Activated CD4-positive, alpha-beta T cell treated with anti-CD3 and anti-CD28 coated beads, Interleukin-2, amount 10 ng/mL, durations not matched to agents 7 days and 5 days (primary cell): ENCODE measurements at places on chromosomes 4 and X.

DNA sequence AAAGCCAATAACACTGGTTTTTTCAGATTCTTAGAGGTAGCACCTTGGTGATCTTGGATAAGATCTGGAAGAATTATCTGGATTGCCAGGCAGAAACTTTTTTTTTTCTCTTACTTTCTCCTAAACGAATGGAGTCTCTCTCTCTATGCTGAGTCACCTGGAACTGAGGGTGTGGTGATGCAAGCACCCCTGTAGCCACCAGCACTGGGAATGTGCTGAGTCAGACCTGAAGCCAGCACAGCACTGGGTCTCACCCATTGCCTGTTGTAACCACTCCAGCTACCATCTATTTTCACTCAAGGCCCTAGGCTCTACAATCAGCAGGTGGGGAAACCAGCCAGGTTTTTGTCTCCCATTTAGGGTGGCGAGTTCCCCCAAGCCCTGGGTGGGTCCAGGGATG lies 923.8 kb downstream of the RAPGEF2 start:
- H3K36me3 ChIP-seq: no peaks in the 10 kb centered on the region
- H3K27me3 ChIP-seq: no peaks in the 10 kb centered on the region
- H3K4me3 ChIP-seq: no peak overlapping the region
- DNase-seq: no peak
- no peaks in the 10 kb centered on the region for H3K4me1 ChIP-seq

- no peak overlapping the region for H3K4me3 ChIP-seq
- no peak overlapping the region for H3K27ac ChIP-seq
- H3K4me1 ChIP-seq: no peaks in the 10 kb centered on the region
Measured at GRCh38 chr4:40848940-40849339, 99.2 kb downstream of the NSUN7 start.

GRCh38 chrX:1554469-1555210 lies 17.7 kb upstream of the P2RY8 start:
- H3K4me3 ChIP-seq: peak overlapping the region; percentile 30
- H3K27ac ChIP-seq: peak overlapping the region; percentile 94
- H3K36me3 ChIP-seq: peaks cover 31% of the 10 kb centered on the region
- peaks cover 61% of the 10 kb centered on the region for H3K4me1 ChIP-seq

DNA sequence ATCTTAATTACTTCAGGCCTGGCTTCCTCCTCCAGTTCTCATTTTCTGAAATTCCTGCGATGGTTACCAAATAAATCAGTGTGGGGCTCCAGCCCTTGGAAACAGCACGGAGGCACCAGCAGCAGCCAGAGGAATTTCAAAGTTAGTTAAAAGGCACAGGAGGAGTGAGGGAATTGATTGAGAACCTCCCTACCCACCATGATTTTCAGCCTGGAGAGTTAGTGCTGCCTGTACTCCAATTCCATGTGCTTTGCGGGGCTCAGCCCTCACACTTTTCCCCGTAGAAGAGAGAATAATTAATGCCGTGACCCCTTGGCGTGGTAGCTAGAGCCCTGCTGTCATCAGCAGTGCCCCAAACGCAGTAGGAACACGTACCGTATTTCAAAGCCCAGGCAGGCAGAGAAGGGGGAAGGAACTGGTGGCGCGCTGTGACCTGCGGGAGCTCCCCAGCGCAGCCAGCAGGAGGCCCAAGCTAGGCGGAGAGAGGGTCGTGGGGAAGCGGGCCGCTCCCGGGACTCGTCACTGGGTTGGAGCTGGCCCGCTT lies 84.0 kb upstream of the IGFBP7 start:
- H3K36me3 ChIP-seq: peaks cover 2% of the 10 kb centered on the region
- H3K27ac ChIP-seq: no peak overlapping the region
- no peak overlapping the region for H3K4me3 ChIP-seq
- peaks cover 31% of the 10 kb centered on the region for H3K27me3 ChIP-seq
- H3K4me1 ChIP-seq: no peaks in the 10 kb centered on the region

GRCh38 chr4:23866450-23867075 lies 23.3 kb downstream of the PPARGC1A start:
- H3K4me3 ChIP-seq: no peak overlapping the region
- DNase-seq: no peak
- no peaks in the 10 kb centered on the region for H3K4me1 ChIP-seq
- H3K27ac ChIP-seq: no peak overlapping the region
- H3K27me3 ChIP-seq: no peaks in the 10 kb centered on the region
- H3K36me3 ChIP-seq: no peaks in the 10 kb centered on the region

GRCh38 chrX:96474029-96474740 lies 210.5 kb upstream of the DIAPH2 start:
- H3K4me3 ChIP-seq: no peak overlapping the region
- no peak for DNase-seq
- no peaks in the 10 kb centered on the region for H3K27me3 ChIP-seq

- no peak overlapping the region for H3K27ac ChIP-seq
- peaks cover 9% of the 10 kb centered on the region for H3K27me3 ChIP-seq
- H3K4me3 ChIP-seq: no peak overlapping the region
- no peak for DNase-seq
Measured at GRCh38 chr4:100984901-100985300, 362.4 kb downstream of the PPP3CA start.

GRCh38 chr4:26958925-26959653 lies 98.4 kb downstream of the STIM2 start:
- no peaks in the 10 kb centered on the region for H3K27me3 ChIP-seq
- H3K27ac ChIP-seq: peak overlapping the region; percentile 31
- H3K36me3 ChIP-seq: peaks cover 35% of the 10 kb centered on the region
- H3K4me3 ChIP-seq: no peak overlapping the region
- H3K4me1 ChIP-seq: peaks cover 18% of the 10 kb centered on the region

DNA sequence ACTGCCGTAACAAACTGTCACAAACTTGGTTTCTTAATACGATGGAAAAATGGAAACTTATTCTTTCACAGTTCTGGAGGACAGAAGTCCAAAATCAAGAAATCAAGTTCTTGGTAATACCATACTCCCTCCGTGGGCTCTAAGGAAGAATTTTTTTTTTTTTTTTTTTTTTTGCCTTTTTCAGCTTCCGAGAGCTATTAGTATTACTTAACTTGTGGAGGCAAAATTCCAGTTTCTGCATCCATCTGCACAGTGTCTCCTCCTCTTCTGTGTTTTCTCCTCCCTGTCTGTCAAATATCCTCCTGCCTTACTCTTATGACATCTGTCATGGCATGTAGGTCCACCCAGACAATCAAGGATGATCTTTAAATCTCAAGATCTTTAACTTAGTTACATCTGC lies 426.6 kb downstream of the SPRY1 start:
- no peaks in the 10 kb centered on the region for H3K36me3 ChIP-seq
- peaks cover 2% of the 10 kb centered on the region for H3K27me3 ChIP-seq
- DNase-seq: no peak
- no peaks in the 10 kb centered on the region for H3K4me1 ChIP-seq
- no peak overlapping the region for H3K27ac ChIP-seq

DNA sequence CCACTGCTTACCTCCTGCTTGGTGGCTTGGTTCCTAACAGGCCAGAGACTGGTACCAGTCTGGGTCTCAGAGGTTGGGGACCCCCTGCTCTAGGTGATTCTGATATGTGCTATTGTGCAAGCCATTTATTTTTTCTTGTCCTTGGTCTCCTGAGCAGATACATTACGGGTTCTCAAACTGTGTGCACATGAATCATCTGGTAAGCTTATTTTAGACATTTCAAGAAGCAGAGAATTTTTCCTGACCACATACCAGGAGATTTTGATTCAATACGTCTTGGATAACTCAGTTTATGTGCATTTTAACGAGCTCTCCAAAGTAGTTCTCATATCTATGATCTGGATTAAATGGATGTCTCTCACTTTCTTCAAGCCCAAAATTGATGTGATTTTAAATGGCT lies 77.2 kb downstream of the FHIP1A start:
- H3K27me3 ChIP-seq: peaks cover 12% of the 10 kb centered on the region
- H3K27ac ChIP-seq: no peak overlapping the region
- no peak overlapping the region for H3K4me3 ChIP-seq
- no peaks in the 10 kb centered on the region for H3K36me3 ChIP-seq
- no peak for DNase-seq

DNA sequence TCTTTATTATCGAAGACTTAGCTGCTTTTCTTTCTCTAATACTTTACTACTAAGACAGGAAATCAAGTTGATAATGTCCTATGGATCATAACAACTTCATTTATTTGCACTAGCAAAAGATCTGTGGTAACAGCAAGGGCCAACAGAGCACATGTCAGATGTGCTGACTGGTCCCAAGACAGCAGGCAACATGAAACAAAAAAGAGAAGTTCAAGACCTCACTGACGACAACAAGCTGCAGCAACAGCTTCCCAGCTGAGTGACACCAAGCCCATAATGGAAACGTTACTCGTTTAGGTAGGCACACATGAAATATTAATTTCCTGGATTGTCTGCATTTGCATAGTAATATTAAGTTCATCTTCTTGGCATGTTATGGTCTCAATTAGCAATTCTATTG lies 126.9 kb downstream of the UNC5C start:
- H3K36me3 ChIP-seq: no peaks in the 10 kb centered on the region
- H3K27me3 ChIP-seq: no peaks in the 10 kb centered on the region
- no peak overlapping the region for H3K4me3 ChIP-seq
- H3K27ac ChIP-seq: no peak overlapping the region

GRCh38 chrX:45794995-45795337 lies 594.3 kb upstream of the DIPK2B start:
- no peak overlapping the region for H3K27ac ChIP-seq
- no peaks in the 10 kb centered on the region for H3K27me3 ChIP-seq
- no peak for DNase-seq
- peaks cover 29% of the 10 kb centered on the region for H3K36me3 ChIP-seq
- no peak overlapping the region for H3K4me3 ChIP-seq

DNA sequence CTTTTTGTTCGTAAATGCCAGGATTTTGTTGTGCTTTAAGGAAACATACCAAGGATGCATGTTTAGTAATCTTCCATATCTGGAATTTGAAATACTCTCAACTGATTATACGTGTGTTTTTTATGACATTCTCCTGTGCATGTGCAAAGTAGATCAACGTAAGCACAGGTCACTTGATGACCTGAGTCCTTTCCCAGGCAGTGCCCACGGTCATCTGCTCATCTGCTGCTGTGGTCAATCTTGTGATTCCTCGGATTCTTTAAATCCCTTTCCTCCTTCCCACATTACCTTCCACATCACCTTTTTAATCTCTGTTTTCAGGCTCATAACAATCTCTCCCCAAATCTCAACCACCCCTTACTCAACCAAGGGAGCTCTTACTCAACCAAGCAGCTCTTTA lies 104.1 kb downstream of the RASL11B start:
- H3K27me3 ChIP-seq: no peaks in the 10 kb centered on the region
- H3K36me3 ChIP-seq: peaks cover under 1% of the 10 kb centered on the region
- DNase-seq: no peak
- H3K4me1 ChIP-seq: no peaks in the 10 kb centered on the region
- no peak overlapping the region for H3K27ac ChIP-seq
- no peak overlapping the region for H3K4me3 ChIP-seq

DNA sequence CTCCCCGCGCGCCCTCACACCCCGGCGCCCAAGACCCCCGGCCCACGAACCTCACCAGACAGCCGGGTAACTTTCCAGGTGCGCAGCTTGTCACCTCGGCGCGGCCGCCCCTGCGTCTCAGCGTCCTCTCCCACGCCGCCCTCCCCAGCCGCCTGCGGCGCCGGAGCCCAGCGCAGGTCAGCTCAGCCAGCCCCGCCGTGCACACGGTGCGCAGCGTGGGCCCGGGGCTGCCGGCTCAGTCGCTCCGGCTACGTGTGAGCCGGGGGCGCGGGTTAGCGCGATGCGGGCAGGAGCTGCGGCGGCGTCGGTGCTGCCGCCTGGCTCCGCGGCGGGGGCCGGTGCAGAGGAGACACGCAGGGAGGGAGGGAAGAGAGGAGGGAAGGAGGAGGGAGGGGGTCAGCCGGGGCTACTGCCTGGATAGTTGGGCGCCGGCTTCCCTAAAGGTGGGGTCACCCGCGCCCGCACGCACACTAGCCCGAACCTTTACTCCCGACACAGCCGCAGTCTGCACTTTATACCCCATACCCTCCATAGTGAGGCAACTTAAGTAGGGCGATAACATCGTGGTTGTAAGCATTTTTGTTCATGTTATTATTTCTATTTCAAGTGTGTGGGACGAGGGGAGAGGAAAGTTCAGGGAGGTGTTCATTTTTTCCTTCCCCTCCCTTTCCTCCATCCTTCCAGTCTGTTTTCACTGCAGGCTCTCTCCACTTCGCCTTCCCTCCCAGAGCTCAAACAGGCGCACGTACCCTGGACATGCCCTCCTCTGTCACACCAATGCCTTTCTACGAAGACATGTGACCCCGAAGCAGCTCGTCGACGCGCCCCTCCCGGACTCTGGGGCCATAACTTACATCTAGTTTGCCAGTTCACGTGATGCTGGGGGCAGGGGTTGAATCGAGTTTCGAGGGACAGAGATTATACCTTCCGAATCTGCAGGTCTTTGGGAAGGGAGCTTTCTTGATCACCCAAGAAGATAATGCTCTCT lies at the start of gene PRKG2:
Gene PRKG2, minus strand, starts transcription at position 342 of the 988 bp plus-strand sequence. CDS start 10,175 bp downstream, outside the sequence.
- no peak within 1 kb of the TSS for H3K27ac ChIP-seq
- no peak for DNase-seq
- peak within 1 kb of the TSS; percentile 54 for H3K4me3 ChIP-seq

DNA sequence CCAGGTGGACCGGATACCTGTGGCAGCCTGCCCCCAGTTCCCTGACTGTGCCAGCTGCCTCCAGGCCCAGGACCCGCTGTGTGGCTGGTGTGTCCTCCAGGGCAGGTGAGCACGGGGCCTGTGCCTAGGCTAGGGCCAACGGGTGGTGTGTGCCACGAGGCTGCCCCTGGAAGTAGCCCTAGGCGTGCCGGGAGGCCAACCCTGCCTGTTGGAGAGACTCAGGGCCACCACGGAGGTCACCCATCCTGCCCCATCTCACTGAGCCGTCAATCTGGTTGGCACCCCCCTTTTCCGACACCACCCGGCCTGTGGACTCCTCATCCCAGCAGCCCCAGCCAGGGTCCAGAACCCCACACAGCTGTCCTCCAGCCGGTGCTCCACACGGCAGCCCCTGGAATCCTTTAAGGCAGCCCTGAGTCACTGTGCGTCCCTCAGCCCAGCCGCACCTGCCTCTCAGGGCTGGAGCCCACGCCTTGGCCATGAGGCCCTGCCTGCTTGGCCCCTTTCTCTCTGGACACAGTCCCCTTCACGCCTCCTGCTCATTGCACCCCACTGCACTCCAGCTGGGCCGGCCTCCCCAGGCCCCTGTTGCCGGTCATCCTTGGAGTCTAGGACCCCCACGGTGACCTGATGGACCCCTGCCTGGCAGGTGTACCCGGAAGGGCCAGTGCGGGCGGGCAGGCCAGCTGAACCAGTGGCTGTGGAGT lies 5.3 kb downstream of the PLXNB3 start:
- no peak overlapping the region for H3K4me3 ChIP-seq
- H3K4me1 ChIP-seq: peaks cover 4% of the 10 kb centered on the region
- no peak for DNase-seq
- no peaks in the 10 kb centered on the region for H3K36me3 ChIP-seq
- no peaks in the 10 kb centered on the region for H3K27me3 ChIP-seq
- H3K27ac ChIP-seq: no peak overlapping the region

- no peaks in the 10 kb centered on the region for H3K27me3 ChIP-seq
- H3K4me3 ChIP-seq: no peak overlapping the region
- no peak for DNase-seq
- no peak overlapping the region for H3K27ac ChIP-seq
Measured at GRCh38 chr4:144967161-144967560, 130.8 kb downstream of the ANAPC10 start.
